Progenitor cell of endocrine pancreas (in vitro differentiated cells): ENCODE measurements at places on chromosomes 1 and 21.

DNA sequence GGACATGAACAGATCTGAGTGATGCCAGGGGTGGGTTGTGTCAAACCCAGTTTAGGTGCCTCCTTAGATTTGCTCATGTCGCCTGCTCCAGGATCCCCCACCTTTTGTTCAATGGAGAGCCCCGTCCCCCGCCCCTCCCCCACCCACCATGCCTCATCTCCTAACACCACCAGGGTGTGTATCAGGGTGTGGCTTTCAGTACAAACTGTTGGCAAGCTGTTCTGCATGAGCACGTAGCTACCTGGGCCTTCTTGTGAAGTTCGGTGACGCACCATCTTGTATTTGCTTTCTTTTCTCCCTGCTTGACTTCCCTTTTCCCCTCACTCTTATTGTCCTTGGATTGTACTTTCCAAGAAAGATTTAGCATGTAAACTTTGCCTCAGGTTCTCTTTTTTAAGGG, 94.8 kb downstream of the EBNA1BP2 start:
- no peak for DNase-seq

- no peak for DNase-seq
Observed at GRCh38 chr21:39597595-39597994, 15.1 kb upstream of the B3GALT5 start.

GRCh38 chr1:41217441-41217840, 24.7 kb downstream of the SCMH1 start:
- DNase-seq, result no peak

DNA sequence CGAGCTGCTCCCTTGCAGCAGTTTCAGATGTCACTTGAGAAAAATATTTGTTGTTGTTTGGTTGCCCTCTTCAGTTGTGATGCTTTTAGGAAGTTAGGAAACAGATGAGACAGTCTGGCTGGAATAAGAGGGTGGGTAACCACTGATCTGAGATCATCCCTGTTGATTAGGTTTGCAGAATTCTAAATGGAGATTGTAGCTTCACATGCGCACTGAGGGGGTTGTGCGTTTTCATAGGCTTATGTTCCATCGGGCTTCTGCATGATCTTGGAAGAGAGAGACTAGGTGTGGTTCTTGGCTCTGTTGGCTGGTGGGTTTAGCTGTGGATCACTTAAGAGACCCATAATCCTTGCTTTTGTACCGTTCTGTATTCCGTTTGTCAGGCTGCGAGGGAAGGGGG, 108.1 kb downstream of the CAMTA1 start:
- DNase-seq, result no peak

GRCh38 chr1:184114818-184115398, 63.4 kb downstream of the TSEN15 start:
- DNase-seq, result no peak

DNA sequence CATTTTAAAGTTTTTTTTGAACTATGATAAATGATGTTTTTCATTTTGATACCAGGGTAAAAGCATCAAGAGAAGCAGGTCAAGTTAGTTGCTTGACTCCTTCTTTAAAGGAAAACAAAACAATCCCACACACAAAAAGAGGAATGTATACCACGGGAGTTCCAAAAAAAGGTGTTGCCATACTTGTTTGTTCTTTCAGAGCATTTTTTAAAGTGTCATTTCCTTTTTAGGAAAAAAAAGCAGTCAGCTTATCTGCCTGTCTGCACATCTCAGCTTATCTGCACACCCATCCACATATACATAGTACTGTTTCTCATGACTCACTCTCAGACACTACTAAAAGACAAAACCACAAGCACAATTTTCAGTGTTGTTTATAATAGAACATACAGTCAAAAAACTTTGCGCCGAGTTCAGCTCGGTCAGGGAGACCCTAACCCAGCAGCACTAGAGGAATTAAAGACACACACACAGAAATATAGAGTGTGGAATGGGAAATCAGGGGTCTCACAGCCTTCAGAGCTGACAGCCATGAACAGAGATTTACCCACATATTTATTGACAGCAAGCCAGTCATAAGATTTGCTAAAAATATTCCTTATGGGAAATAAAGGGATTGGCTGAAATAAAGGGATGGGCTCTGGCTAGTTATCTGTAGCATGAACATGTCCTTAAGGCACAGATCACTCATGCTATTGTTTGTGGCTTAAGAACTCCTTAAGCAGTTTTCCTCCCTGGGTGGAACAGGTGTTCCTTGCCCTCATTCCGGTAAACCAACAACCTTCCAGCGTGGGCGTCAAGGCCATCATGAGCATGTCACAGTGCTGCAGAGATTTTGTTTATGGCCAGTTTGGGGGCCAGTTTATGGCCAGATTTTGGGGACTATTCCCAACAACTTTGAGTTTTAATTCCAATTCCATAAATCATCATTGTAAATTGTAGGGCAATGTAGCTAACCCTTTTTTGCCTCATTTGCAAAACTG, 11.4 kb upstream of the MNDA start:
- no peak for DNase-seq

- no peak for DNase-seq
Observed at GRCh38 chr1:183628537-183628936, 7.0 kb downstream of the ARPC5 start.

DNA sequence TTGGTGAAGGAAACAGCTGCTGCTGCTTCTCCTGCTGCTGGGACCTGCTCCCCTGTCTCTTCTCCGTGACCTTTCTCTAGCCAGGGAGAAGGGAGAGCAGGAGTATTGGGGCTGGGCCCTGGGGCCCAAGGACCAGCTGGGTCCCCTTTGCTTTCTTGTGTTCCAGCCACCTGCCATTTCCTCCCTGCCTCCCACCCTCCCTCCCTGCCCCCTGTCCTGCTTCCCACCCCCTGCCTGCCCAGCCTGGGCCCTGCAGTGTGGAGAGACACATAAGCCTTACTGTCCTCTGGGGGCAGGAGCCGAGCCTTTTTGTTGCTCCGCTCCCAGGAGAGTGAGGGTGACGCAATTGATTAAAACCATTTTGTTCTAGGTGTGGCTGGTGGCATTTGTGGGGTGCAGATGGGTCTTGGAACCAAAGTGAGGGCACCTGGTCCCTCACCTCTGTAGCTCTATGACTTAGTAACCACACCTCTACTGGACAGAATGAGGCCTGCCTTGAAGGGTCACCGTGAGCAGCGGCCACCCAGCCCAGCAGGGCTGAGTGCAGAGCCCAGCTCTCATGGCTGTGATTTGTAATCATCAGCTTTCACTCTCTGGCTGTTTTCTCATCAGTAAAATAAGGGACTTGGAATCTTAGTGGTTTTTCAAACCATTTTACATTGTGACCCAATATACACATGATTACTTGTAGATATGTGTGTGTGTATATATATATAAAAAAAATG, 13.9 kb upstream of the TMEM222 start:
- DNase-seq, result no peak

GRCh38 chr1:194004146-194004545, 817.7 kb upstream of the B3GALT2 start:
- no peak for DNase-seq

DNA sequence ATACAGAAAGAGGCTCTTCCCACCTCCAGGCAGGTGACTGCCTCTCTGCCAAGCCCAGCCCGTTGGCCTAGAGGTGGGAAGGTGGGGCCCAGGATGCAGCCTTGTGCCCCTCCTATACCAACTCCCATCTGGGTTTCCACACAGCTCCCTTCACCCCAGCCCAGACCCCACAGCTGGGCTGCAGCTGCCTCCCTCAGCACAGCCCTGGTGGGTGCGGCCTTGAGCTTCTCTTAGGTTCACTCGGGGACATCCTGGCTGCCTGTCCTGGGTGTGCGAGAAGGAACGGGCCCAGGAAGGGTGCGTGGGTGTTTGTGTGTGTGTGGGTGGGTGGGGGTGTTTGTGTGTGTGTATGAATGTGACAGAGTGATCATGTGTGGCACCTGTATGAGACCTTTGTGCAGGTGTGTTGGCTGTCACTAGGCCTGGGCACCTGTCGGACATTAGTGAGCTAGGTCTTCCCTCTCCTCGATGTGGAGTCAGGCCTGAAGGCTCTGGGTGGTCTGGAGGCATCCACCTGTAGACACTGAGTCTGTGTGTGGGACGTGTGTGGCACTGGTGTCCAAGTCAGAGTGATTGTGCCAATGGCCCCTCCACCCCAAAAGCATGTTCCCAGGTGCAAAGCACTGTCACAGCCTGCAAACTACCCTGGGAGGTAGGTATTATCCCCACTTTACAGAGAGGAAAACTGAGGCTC, 30.7 kb downstream of the FOXO6 start:
- no peak for DNase-seq

GRCh38 chr1:186016856-186017255, 282.7 kb downstream of the HMCN1 start:
- DNase-seq, result no peak

- no peak for DNase-seq
Observed at GRCh38 chr1:80640978-80641377, 1159.8 kb upstream of the ADGRL2 start.

GRCh38 chr21:41166884-41167283, 1.1 kb upstream of the BACE2 start:
- DNase-seq, result no peak

- no peak for DNase-seq
Observed at GRCh38 chr1:156654700-156655099, 12.8 kb downstream of the BCAN start.

DNA sequence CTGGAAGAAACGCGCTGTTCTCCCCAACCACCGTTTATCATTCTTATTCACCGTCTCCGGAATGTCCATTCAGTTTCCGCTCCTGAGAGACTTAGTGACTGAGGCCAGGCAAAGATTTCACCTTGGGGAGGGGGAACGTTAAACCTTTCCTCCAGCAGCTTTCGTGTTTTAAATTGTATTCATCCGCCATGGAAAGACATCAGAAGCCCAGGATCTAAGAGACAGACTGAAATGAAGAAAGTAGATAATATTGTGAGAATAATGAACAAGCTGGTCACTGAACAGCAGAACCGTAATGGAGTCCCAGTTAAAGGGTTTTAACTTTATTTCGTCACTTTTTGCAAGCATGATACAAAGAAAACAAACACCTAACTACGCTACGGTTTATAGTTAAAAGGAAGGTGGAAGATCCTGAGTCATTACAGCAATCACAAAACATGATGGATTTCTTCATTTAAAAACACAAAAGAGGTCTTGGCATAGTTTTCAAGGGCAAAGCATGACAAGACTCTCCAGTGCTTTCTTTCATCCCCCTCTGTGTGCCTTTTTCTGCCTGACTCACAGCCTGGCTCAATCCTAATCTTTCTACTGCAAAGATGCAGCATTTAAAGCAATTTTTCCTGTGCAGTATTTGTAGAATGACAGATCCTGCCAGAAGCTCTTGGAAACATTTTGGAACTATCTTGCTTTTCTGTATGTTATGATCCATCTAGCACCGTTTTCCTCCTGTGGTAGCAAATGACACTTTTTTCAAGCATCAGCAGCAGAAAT, 722 bp upstream of the SLC19A2 start:
- DNase-seq, result no peak

- no peak for DNase-seq
Observed at GRCh38 chr1:82700476-82700875, 899.7 kb downstream of the ADGRL2 start.

GRCh38 chr1:89112871-89113613, 12.9 kb downstream of the GBP2 start:
- no peak for DNase-seq

DNA sequence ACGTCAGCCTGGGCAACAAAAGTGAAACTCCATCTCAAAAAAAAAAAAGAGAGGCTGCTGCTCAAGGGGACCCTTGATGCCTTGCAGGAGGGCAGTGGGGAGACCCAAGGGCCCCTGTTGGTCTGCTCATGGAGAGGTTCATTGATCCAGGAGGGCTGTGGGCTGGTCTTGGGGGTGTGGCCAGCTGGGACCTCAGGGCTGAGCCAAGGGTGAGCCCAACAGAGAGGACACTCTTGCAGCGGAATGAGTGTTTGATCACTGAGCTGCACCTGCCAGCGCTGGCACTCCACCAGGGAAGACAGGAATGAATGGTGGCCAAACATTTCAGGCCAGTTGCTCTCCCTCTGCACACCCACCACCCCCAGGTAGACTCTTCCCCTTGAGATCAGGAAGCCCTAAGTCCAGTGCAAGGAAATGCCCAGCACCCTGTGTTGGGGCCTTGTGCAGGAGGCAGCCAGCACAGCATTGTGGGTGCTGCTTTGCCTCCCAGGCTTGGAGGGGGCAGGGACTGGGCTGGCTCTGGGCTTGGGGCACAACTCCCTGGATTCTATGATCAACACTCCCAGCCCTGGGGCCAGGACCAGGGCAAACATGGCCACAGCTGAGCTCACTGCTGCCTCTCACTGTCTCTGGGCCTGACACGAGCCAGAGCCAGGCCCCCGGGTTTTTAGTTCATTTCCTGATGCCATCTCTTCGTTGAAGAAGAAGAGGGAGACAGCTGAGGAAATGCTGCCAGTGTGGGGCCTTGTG, 50.7 kb downstream of the IRF2BP2 start:
- DNase-seq, result no peak

- DNase-seq, result no peak
Observed at GRCh38 chr1:93805027-93805610, 73.9 kb downstream of the DNTTIP2 start.

DNA sequence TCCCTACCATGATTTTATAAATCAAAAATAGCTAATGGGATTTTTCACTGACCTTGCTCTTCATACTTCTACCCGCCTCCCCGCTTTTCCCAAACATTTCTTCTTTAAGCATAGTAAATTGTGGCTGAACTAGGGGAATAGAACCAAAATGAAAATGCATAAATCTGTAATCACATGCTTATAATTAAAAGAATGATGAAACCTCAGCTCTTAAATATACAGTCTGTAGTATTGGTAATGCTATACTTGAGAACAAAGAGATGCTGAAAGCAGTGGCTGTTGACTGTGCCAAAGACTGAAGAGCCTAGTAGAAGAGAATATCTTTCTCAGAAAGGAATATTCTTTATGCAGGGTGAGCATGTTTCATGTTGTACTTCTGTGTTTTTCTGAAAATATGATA, 249.1 kb downstream of the GREM2 start:
- DNase-seq, result no peak

- no peak for DNase-seq
Observed at GRCh38 chr21:17536381-17536780, 23.5 kb downstream of the CXADR start.

DNA sequence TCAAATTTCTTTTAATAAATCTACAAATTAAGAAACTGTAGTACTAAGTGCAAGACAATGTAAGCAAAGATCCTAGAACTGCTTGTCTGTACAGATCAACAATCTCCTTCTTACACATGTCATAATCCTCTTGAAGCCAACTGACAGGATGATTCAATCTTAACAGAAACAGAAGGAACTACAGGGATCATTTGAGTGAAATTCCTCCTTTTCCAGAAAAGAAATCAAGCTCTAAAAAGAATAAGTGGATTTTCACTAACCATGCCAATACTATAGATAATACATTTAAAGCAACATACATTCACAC, 53.2 kb downstream of the RAB3GAP2 start:
- no peak for DNase-seq

DNA sequence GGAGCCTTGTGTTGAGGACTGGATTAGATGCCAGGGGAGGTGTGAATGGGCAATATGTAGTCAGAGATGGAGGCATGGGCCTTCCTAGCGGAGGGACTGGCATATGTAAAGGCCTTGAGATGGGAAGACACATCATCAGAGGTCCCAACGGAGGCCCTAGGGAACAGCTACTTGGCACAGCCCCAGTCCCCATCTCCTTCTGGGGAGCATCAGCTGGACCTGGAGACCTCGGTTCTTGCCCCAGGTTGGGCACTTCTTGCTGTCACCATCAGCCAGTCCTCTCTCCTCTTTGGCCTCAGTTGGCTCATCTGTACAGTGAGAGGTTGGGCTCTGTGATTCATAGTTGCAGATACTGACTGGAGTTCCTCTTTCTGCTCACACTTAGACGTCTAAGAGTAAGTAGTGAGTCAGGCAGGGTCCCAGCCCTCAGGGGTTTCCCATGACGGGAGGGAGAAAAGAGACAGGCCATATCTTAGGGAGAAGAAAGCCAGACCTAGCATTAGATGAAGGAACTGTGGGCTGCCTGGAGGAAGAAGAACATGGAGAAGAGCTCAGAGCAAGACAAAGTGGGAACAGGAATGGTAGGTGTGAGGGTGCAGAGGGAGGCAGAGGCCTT, 3.4 kb upstream of the MARCKSL1 start:
- DNase-seq, result no peak
